ENCODE measurements at places on chromosomes 6 and 20.

DNA sequence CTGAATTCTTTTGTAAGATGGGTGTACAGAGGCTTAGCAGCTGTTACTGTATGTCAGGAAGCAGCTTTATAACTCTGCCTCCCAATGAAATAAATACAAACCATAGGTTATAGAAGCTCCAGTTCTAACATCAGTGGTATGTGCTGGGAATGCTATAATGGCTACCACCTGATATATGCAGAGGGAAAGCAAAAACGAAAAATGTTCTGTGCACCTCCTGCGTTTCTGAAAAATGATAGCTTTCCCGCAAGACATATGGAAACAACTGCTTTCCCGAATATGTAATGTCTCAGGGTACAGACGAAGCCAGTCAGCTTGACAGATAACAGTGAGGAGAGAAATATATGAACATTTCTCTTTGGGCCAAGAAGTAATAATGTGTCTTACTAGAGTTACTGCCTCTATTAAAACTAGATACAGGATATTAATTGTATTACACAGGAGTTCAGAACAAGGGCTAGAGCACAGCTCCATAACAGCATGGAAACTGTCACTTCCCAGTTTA is 517.0 kb upstream of the NRSN1 start:
- no peak for DNase-seq
- no peaks in the 10 kb centered on the region for H3K27me3 ChIP-seq
- no peaks in the 10 kb centered on the region for H3K36me3 ChIP-seq
- H3K27ac ChIP-seq = no peak overlapping the region
- H3K4me1 ChIP-seq = no peaks in the 10 kb centered on the region
- H3K4me3 ChIP-seq = no peak overlapping the region

DNA sequence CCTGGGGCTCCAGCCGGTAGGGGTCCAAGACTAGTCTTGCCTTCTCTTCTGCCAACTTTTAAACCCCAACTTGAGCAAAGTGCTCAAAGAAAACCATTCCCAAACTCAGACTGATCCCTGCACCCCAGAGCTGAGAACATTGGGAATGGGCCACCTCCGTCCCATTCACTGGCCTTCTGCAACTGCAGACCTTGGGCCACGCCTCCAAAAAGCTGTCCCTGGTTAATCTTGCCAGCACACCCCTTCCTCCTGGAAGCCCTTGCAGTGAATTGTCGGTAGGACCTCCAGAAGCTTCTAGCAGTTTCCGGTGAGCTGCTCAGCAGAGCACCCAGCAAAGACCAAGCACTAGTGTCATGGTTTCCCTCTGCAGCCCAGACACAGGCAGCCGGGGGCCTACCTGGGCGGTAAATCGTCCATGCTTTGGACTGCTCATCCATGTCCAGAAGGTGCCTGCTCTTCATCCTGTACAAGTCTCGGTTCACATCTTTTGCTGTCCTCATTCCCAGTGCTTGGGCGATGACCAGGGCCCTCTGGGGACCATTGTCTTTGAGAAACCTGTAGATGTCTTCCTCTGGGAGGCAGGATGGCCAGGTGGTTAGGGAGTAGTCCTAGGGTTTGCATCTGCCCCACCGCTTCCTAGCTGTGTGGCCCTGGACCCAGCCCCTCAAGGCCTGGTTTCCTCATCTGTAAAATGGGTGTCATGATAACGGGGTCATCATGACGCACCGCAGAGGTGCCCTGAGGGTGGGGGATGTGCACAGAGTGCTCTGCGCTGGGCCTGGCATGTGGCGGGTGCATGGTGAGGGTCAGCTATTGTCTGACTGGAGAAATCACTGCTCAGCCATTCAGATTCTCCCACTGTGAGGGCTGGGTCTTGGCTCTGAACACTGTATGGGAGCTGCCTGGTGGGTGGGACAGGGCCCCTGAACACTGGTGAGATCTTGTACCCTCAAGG is 5.5 kb downstream of the ZBP1 start:
- H3K4me1 ChIP-seq = no peaks in the 10 kb centered on the region
- no peak overlapping the region for H3K4me3 ChIP-seq
- peak; percentile 2 for DNase-seq
- no peaks in the 10 kb centered on the region for H3K36me3 ChIP-seq

- H3K27ac ChIP-seq = no peak overlapping the region
- no peaks in the 10 kb centered on the region for H3K36me3 ChIP-seq
- no peak overlapping the region for H3K4me3 ChIP-seq
- H3K27me3 ChIP-seq = no peaks in the 10 kb centered on the region
- H3K4me1 ChIP-seq = no peaks in the 10 kb centered on the region
Measured at GRCh38 chr20:24350923-24351368, 118.5 kb upstream of the SYNDIG1 start.

- no peak overlapping the region for H3K27ac ChIP-seq
- H3K36me3 ChIP-seq = no peaks in the 10 kb centered on the region
- no peak overlapping the region for H3K4me3 ChIP-seq
- H3K4me1 ChIP-seq = no peaks in the 10 kb centered on the region
Measured at GRCh38 chr20:11437611-11438380, 479.9 kb upstream of the BTBD3 start.

- H3K27me3 ChIP-seq = no peaks in the 10 kb centered on the region
- no peak for DNase-seq
- peaks cover 12% of the 10 kb centered on the region for H3K4me1 ChIP-seq
- no peak overlapping the region for H3K4me3 ChIP-seq
- H3K27ac ChIP-seq = peak overlapping the region; percentile 35
Measured at GRCh38 chr6:138432063-138432356, 28.0 kb downstream of the HEBP2 start.

DNA sequence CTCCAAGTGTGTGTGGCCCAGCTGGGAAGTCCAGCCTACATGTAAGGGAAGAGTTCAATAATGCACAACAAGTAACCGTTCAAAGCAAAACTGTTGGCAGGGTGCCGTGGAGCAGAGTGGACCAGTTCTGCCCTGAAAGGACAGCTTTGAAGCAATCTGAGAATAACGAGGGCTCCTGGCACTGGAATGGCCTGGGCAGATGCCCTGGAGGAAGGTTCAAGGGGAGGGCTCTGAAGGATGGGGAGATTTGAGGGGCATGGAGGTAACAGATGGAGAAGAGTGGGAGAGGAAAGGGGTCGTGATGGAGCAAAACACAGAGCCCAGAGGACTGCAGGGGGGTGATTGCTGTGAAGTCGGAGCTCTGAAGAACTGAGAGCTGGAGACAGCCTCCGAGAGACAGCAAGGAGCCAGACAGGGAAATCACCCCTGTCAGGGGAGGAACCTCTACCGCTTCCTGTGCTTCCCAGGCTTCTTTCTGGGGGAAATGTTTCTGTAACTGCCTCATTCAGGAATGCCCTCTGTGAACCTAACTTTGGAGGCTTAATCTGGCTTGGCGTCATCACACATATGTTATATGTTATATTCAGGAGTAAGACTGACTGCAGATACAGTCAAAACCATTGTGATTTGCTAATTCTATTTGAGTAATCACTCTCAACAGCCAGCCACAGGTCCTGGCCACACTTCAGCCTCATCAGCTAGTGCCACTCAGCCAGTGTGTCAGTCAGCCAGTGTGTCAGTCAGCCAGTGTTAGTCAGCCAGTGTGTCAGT is 41.2 kb downstream of the ZC3H12D start:
- no peaks in the 10 kb centered on the region for H3K36me3 ChIP-seq
- H3K4me3 ChIP-seq = no peak overlapping the region
- DNase-seq = no peak
- peaks cover 21% of the 10 kb centered on the region for H3K27me3 ChIP-seq
- no peak overlapping the region for H3K27ac ChIP-seq

DNA sequence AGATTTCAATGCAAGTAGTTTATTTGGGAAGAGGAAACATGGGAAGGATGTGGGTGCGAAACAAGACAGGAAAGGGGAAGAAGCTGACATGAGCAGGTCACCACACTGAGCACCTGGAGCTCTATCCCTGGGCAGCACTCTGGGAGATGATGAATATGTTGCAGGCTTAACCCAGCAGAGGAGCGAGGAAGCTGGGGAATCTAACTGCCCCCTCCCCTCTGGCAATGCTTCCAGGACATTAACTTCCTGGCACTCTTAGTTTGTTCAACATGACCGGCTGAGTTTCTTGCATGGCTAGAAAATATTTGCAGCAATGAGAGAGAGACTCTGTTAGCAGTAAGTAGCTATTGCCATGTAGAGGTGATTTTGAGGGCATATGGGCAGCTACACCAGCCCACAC is 4.9 kb upstream of the ADA start:
- DNase-seq = no peak
- H3K27ac ChIP-seq = no peak overlapping the region

- no peak for DNase-seq
- H3K4me1 ChIP-seq = no peaks in the 10 kb centered on the region
- H3K27me3 ChIP-seq = no peaks in the 10 kb centered on the region
- H3K36me3 ChIP-seq = no peaks in the 10 kb centered on the region
Measured at GRCh38 chr20:16842486-16843120, 94.4 kb downstream of the OTOR start.

- no peak overlapping the region for H3K4me3 ChIP-seq
- H3K4me1 ChIP-seq = no peaks in the 10 kb centered on the region
- no peaks in the 10 kb centered on the region for H3K27me3 ChIP-seq
- DNase-seq = no peak
Measured at GRCh38 chr6:7324520-7324919, 11.5 kb upstream of the SSR1 start.

- no peak overlapping the region for H3K27ac ChIP-seq
- H3K4me1 ChIP-seq = no peaks in the 10 kb centered on the region
- H3K36me3 ChIP-seq = no peaks in the 10 kb centered on the region
- no peak for DNase-seq
- H3K4me3 ChIP-seq = no peak overlapping the region
Measured at GRCh38 chr6:131629651-131630050, 1.6 kb upstream of the MED23 start.

GRCh38 chr20:33681728-33682353 is 4.3 kb downstream of the E2F1 start:
- no peak overlapping the region for H3K27ac ChIP-seq
- H3K27me3 ChIP-seq = no peaks in the 10 kb centered on the region
- H3K36me3 ChIP-seq = no peaks in the 10 kb centered on the region
- no peak overlapping the region for H3K4me3 ChIP-seq
- no peak for DNase-seq
- peaks cover 5% of the 10 kb centered on the region for H3K4me1 ChIP-seq

DNA sequence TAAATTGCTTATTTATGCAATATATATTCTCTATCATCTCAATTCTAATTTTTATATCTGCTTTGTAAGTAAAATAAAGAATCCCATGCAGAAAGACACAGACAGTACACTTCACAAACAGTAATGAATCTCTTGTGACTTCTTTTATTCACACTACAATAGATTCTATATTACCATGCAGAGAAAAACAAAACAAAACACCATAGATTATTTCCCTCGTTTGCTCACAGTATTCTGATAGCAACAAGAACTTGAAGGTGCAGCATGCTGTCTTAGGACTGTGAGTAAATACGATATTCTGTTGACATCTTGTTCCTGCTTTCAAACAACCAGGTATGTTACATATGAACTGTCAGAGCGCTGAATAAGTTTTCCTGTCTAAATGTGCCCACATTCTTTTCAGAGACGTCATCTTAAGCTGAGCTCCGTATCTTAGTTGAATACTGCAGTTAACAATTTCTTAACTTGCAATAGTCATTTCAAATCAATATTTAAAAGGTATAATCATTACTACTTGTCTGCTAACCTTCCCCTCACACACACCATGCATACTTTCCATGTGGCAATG is 140.1 kb downstream of the BTBD9 start:
- H3K4me3 ChIP-seq = no peak overlapping the region
- H3K27me3 ChIP-seq = no peaks in the 10 kb centered on the region
- no peaks in the 10 kb centered on the region for H3K4me1 ChIP-seq
- H3K36me3 ChIP-seq = no peaks in the 10 kb centered on the region
- H3K27ac ChIP-seq = no peak overlapping the region
- DNase-seq = no peak

DNA sequence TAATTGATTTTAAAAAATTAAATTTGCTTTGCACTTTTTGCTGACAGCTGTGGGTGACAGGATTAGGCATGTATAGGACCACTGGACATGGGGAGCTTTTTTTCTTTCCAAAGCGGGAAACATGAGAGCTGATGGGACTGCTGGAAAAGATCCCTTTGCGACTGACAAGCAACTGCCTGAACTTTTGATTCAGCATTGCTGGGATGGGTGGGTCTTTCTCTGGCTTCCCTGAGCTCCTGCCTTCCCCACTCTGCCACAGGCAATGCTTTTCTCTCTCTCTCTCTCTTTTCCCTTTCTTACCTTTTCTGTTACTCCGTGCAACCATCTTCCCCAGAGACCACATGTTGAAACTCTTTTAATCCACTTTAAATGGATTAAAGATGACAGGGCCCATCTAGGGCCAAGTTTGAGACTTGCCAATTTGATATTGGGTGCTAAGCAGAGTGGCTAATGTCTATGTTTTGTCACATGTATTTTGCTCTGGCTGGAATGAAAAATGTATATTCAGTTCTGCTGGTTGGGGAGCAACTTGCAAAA is 33.5 kb upstream of the TPD52L1 start:
- H3K27ac ChIP-seq = no peak overlapping the region
- no peak for DNase-seq
- H3K4me3 ChIP-seq = no peak overlapping the region
- no peaks in the 10 kb centered on the region for H3K4me1 ChIP-seq
- no peaks in the 10 kb centered on the region for H3K27me3 ChIP-seq
